Fibroblast of villous mesenchyme (primary cell): ENCODE measurements at places on chromosomes 5 and 9. TPM values are rescaled to one million over a fixed set of nuclear protein-coding genes. Genes with fewer than 3 reads are reported as not detected.

Gene UGT3A1
- total RNA-seq: not detected in 2 replicates

Gene SPAG8
- 0.32 and 0.86 TPM in 2 replicates for total RNA-seq

Gene ZNF879
- total RNA-seq: 2.6 and 5.6 TPM in 2 replicates

Gene LSM11
- 4.5 and 5.6 TPM in 2 replicates for total RNA-seq

Gene TMEM232
- total RNA-seq: 1.3 TPM in 2 replicates

Gene FYB1
- not detected in 2 replicates for total RNA-seq

Gene GLRA1
- not detected in 2 replicates for total RNA-seq

Gene ORM2
- not detected in 2 replicates for total RNA-seq

Gene LCN6
- not detected in 2 replicates for total RNA-seq

Gene PHF24
- total RNA-seq: not detected in 2 replicates

Gene INSYN2B
- total RNA-seq: 11.0 and 12.5 TPM in 2 replicates

Gene IL33
- total RNA-seq: 1.3 and 7.3 TPM in 2 replicates

Gene GHR
- total RNA-seq: 0.97 and 2.2 TPM in 2 replicates

Gene TTC33
- 12.2 and 18.6 TPM in 2 replicates for total RNA-seq

Gene GRXCR2
- total RNA-seq: not detected in 2 replicates

Gene IFNE
- 1.7 and 2.3 TPM in 2 replicates for total RNA-seq

Gene SV2C
- total RNA-seq: not detected in 2 replicates

Gene HAPLN1
- total RNA-seq: 0.43 and 3.9 TPM in 2 replicates

Gene PCDHB5
- total RNA-seq: under 0.01 and 0.32 TPM in 2 replicates

Gene ANP32B
- 9.9 and 10.3 TPM in 2 replicates for total RNA-seq

Gene PCSK5
- total RNA-seq: 1.7 and 2.3 TPM in 2 replicates

Gene C5
- total RNA-seq: 2.3 and 3.9 TPM in 2 replicates

Gene INSL6
- total RNA-seq: 0.43 and 0.64 TPM in 2 replicates

Gene SCGB3A2
- total RNA-seq: not detected in 2 replicates

Gene ELAVL2
- not detected in 2 replicates for total RNA-seq

Gene AMBP
- not detected in 2 replicates for total RNA-seq

Gene LOX
- 91.1 and 131 TPM in 2 replicates for total RNA-seq

Gene PRSS3
- total RNA-seq: 3.9 and 12.9 TPM in 2 replicates

Gene HMHB1
- not detected in 2 replicates for total RNA-seq

Gene CFAP157
- under 0.01 TPM in 2 replicates for total RNA-seq

Gene TEX48
- not detected in 2 replicates for total RNA-seq

Gene MCTP1
- total RNA-seq: 14.7 and 20.9 TPM in 2 replicates

Gene BTNL9
- total RNA-seq: not detected in 2 replicates

Gene PALM2AKAP2
- total RNA-seq: 24.5 and 31.5 TPM in 2 replicates

Gene LRRC70
- total RNA-seq: 0.64 and 1.3 TPM in 2 replicates

Gene CARTPT
- total RNA-seq: not detected in 2 replicates

Gene ZNF354C
- 6.8 and 9.1 TPM in 2 replicates for total RNA-seq

Gene BTNL3
- not detected in 2 replicates for total RNA-seq

Gene C5orf34
- total RNA-seq: 3.9 and 7.8 TPM in 2 replicates

Gene UBTD2
- total RNA-seq: 20.3 and 23.7 TPM in 2 replicates

Gene WDR31
- total RNA-seq: 0.32 and 0.86 TPM in 2 replicates

Gene FBP2
- total RNA-seq: not detected in 2 replicates

Gene IFNB1
- total RNA-seq: not detected in 2 replicates

Gene CCDC152
- total RNA-seq: 0.86 and 0.97 TPM in 2 replicates

Gene ADAMTS12
- total RNA-seq: 54.8 and 94.1 TPM in 2 replicates

Gene PCDHGA8
- total RNA-seq: 3.0 and 3.2 TPM in 2 replicates

Gene ARL14EPL
- total RNA-seq: not detected in 2 replicates

Gene SYK
- not detected in 2 replicates for total RNA-seq

Gene CDX1
- total RNA-seq: under 0.01 and 0.64 TPM in 2 replicates

Gene PCDHB7
- total RNA-seq: under 0.01 and 0.43 TPM in 2 replicates

Gene CTSV
- 0.32 and 0.43 TPM in 2 replicates for total RNA-seq

Gene ADAMTS16
- under 0.01 and 2.6 TPM in 2 replicates for total RNA-seq

Gene SLC6A7
- total RNA-seq: under 0.01 TPM in 2 replicates
